ENCODE measurements at places on chromosomes 5 and 9.

- DNase-seq = no peak
Observed at GRCh38 chr9:124358631-124359030, 56.6 kb downstream of the PSMB7 start.

DNA sequence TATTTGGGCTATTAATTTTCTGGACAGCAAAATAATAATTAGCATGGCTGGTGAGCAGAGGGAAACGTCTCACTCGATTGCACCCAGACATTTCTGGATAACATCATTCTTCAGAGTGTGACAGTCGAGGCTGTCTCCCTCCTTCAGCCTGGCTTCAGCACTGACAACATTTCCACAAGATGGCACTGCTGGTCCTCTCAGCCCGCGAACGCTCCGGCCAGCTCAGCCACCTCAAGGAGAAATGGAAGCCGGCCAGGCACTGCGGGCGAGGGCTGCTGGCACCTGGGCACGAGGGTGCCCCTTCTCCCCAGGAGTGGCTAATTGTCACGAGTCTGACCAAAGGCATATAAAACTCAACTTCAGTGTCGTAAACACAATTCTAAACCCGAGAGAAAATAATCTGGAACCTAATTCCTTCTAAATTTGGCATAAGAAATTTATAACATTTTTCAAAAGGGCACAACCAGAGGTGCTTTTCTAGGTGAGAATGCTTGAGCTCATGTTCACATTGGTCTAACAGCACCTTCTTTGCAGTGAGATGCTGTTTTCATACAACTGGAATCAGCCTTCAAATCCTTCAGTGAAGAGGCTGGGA, 65.9 kb downstream of the DAP start:
- no peak for DNase-seq

- DNase-seq = no peak
Observed at GRCh38 chr9:28464481-28465216, 891.4 kb upstream of the C9orf72 start.

DNA sequence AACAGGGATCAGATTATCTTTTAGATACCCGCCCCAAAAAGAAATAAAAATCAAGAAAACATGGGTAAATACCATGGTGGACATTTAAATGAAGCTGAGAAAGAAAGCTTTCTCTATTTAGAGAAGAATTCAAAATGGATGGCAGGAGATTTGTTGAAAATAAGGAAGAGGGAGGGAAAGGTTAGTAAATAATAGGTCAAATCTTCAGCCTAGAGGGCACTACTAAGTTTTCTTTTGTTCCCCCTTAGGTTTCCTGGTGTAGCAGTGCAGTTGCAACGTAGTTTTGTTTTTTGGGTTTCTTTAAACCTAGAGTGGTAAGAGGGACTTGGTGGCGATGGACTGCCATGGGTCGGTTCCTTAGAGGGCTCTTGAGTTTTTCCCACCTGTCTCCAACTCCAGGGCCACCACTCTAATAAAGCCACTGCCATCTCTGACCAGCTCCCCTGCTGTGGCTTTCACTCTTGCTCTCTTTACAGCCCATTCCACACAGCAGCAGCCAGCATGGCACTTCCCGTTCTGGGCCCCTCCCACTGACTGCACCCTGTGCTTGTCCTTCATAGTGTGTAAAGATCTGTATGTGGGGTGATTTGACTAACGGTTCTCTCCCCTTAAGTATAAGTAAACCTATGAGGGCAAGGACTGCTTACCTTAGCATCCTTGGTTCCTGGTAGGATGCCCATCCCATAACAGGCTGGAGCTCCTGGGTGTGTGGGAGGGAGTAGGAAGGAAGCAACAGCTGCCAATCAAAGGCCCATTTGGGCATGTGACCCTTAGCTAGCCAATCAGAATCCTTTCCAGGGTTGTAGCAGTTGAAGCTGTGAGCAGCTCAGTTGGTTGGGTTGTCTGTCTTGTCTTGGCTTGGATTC, 118.3 kb downstream of the SLC1A3 start:
- no peak for DNase-seq

DNA sequence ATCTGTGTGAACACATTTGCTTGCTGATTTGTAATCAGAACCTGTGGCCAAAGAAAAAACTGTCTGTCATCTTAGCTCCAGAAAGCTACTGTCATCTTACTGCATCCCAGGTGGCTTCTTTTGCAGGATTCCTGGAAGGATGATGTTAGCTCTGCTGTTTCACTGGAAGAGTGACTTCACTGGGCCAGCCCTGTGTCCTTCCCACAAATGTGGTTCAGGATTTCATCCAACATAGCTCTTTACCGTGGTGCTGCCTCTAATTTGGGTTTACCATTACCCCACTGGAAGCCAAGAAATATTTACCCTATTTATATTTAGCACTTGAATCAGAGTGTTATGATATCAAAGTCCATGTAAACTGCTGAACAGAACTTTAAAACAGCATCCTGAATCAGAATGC, 501.0 kb downstream of the GADD45G start:
- DNase-seq = no peak

DNA sequence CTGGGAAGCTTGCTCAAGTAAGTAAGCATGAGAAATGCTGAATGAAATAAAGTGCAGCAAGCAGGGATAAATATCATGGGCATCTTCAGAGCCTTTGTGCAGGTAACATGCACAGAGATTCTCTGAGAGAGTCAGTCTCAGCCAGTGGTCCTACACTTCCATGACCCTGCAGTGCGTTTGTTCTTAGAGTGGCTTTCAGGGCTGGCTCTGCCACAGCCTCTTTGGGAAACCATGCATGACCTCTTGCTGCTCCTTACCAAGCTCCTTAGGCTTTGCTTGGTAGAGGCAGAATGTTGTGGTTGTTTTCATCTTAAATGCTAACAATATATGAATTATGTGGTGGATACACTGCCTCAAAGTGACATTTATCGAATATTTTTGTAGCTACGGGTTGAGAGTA, 5.4 kb downstream of the SYK start:
- DNase-seq = no peak

DNA sequence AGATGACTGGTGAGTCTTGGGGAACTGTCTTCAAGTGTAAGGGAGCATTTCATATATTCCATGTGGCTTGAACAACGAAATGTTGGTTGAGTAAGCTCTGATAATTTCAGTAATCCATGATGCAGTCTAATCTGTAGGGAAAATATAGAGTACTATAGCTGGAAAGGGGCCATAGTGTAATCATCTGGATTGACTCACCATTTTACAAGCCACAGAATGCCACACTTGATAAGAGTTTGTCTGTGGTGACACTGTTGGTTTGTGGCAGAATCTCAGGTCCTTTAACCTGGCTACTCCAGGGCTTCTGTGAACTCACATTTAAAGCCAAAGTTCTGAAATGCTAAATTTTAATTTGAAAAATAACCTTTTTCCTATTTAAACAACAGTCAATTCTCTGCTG, 16.3 kb upstream of the MAML1 start:
- no peak for DNase-seq

GRCh38 chr5:24162343-24162742, 482.4 kb downstream of the CDH10 start:
- no peak for DNase-seq

DNA sequence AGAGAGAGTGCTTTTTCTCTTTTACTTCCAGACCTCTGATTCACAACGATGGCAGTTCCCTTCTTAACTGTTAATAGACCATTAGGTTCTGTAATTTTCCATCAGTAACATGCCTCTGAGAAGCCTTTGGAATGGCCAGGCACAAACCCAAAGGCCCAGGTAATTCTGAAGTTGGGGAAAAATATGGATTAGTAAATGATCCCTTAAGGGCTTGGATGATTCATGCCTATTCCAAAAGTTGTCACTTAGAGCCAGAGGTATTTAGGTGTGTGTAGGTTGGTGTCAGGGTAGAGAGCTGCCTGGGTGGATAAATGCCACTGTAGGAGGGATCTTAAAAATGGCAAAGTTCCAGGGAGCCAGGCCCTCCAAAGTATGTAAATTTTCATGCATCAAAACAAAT, 228.8 kb downstream of the PLK2 start:
- no peak for DNase-seq

DNA sequence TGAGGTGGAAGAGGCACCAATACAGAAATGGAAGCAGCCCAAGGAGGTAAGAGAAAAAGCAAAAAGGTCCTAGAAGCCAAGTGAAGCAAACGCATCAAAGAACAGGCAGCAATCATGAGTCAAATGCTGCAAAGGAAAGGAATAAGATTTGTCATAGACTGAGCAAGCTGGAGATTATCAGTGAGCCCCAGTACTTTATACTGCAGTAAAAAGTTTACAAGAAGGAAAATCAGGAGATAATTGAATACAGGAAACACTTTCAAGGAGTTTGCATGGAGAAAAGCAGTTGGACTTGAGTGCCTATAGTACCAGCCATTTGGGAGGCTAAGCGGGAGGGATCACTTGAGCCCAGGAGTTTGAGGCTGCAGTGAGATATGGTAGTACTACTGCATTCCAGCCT, 7.2 kb upstream of the HAVCR1 start:
- DNase-seq = no peak

GRCh38 chr9:101138509-101138908, 110.0 kb downstream of the PLPPR1 start:
- no peak for DNase-seq

- DNase-seq = peak; percentile 90
Observed at GRCh38 chr9:137188490-137189296, at the start of the genes ANAPC2 and SSNA1. Gene ANAPC2 (minus strand): TSS chr9:137188560. CDS start chr9:137188532, 28 bp downstream. Gene SSNA1 (plus strand): TSS chr9:137188676. CDS start chr9:137188727, 51 bp downstream.

- no peak for DNase-seq
Observed at GRCh38 chr5:42321785-42322184, 101.5 kb upstream of the GHR start.

DNA sequence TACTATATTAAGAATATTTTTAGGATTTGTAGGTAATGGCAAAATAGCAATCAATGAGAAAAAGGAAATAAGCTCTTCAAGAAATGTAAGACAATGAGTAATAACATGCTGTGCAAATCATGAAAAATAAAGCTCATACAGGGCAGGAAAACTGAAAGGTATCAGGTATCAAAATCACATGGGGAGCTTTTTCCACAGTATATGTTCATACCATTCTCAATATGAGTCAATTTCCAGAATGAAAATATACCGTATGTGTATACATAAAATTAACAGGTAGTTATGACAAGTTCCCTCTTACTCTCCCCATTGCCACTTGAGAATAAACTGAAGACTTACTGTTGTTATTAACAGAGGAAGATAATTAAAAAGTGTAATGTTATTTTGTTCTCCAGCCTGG, 35.9 kb downstream of the EFCAB9 start:
- no peak for DNase-seq

GRCh38 chr9:133692364-133692985, 45.7 kb downstream of the SARDH start:
- DNase-seq = no peak

DNA sequence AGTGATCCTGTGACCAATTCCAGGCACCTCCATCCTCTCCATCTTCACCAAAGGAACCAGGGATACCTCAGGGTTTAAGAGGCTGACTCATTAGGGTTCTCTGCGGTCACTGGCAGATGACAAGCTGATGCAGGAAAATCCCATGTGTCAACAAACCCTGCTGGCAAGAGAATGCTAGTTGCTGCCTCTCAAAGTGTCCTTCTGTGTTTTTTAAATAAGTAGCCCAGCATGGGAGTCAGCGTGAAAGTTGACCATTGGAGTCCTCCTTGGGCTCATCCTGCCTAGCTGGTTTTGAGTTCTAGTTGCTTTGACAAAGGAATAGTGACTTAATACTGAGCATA, 200.2 kb downstream of the SLIT3 start:
- no peak for DNase-seq

- DNase-seq = no peak
Observed at GRCh38 chr9:11135851-11136250, 523.0 kb upstream of the PTPRD start.

DNA sequence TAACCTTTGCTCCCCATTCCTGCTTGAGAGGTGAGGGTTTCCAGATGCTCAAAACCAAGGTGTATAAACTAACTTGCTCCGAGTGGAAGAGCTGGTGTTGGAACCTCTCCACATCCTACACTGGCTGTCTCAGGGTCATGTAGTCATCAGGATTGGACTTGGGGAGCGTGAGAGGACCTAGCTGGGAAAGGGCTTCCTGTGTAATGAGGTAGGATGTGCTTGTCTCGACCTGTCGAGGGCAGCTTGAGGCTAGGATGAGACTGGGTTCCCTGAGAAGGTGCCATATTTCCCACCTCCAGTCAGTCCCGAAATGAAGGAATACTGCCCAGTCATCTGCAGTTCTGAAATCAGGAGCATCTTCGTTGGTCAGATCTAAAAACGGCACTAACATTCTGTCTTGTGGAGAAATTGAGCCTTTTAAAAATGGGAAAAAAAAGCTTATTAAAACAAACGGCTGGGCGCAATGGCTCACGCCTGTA, 1.3 kb downstream of the CCNI2 start:
- DNase-seq = no peak

DNA sequence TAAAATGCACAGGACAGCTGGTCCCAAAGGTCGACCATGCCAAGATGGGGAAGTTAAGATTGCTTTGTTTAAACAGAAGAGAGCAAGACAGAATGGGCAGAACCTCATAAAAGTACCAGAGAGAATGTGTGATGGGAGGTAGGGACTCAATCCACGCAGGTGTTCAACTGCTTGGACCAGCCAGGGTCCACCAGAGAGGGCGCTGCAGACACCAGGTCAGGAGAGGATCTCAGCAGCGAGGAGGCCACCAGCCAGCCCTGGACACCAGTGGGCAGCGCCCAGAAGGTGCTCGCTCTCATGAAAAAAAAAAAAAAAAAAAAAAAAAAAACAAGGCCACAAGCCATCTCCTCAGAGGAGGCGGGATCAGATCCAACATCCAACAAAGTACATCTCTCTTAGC, 81.8 kb downstream of the SHC3 start:
- no peak for DNase-seq

DNA sequence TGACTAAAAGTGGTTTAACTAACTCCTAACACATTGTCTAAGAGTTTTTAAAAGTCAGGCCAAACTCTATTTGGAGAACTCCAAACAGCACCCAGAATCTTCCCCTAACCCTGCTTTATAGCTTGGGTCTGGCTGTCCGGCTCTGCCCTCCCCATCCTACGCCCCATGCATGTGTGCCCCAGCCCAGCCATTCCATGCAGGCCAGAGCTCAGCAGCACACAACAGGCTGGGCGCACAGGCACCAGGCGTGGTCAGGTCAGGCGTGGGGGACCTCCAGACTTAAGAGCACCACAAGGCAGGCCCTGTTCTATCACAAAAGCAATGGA, 31.1 kb downstream of the SHB start:
- DNase-seq = no peak

GRCh38 chr9:131892162-131892707, 152.4 kb upstream of the RAPGEF1 start:
- no peak for DNase-seq

DNA sequence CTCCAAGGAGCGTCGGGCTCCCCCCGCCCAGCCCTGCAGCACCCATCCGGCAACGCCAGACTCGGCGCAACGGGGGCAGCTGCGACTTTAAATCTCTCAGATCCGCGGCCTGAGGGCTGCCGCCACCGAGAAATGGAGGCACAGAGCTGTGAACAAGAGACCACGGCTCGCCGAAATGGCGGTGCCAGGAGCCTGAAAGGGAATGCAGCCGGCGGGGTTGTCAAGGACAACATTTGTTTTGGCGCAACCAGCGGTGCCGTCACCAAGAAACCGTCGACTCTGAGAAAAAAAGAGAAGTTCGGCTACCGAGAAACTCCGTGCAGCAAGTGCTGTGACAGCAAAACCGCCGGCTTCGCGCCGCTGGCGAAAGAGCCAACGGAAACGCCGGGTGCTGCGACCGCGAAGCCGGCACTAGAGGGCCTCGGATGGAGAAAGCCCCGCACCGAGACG, 2.1 kb upstream of the ANXA2R start:
- peak; percentile 71 for DNase-seq

- DNase-seq = no peak
Observed at GRCh38 chr5:93153461-93153860, 427.6 kb downstream of the NR2F1-AS1 start.
